NCI-H1417 (cell line): ENCODE measurements at places on chromosomes 1 and 21.
A peak's percentile ranks its signal among the peaks of the same experiment; 100 is the strongest.

DNA sequence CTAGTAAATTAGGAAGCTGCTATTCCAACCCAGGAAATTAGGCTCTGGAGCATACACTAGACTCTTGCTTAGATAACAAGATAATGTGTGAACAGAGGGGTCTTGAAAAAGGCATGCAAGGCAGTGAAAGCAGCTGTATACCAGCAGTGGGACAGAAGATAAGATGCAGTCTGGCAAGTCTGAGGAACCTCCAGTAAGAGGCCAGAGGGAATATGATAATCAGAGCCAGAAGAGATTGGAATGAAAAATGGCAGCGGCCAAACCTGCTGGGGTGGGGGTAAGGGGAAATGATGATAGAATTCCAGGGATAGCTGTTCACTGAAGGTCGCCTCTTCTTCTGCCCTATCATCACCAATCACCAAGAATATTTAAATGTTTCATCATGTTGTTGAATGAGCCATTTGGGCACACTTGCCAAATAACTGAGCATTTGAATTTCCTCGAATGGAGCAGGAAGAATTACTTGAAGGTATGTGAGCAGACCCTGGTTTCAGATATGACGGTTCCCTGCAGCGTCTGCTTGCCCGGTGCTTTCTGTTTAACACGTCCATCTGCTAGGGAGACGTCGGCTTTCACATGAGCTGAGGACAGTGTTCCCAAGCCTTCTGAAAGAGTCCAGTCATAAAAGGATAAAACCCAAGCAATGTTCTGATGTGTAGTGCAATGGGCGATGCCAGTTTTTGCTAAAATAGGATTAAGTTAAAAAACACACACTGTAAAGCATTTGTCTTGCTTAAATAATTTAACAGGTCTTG is 173.3 kb downstream of the RWDD3 start:
- no peak for DNase-seq

GRCh38 chr1:1373815-1374588 is 1.0 kb downstream of the AURKAIP1 start:
- DNase-seq = no peak

DNA sequence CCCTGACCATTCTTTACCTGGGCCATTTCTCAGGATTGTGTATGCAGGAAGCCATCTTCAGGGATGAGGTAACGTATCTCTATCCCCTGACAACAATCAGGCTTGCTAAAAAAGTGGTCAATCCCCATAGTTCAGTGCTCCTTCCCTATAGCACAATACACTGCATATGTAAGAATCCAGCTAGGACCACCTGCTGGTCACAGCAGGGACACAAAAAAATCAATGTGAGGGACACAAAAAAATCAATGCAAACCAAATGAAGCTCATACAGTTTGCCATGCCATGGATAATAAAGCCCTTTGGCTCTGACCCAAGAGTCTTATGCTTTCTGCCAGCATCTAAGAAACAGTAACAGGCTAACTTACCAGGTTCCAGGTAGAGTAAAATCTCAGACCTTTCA is 16.3 kb downstream of the ACBD6 start:
- peak; percentile 69 for DNase-seq

DNA sequence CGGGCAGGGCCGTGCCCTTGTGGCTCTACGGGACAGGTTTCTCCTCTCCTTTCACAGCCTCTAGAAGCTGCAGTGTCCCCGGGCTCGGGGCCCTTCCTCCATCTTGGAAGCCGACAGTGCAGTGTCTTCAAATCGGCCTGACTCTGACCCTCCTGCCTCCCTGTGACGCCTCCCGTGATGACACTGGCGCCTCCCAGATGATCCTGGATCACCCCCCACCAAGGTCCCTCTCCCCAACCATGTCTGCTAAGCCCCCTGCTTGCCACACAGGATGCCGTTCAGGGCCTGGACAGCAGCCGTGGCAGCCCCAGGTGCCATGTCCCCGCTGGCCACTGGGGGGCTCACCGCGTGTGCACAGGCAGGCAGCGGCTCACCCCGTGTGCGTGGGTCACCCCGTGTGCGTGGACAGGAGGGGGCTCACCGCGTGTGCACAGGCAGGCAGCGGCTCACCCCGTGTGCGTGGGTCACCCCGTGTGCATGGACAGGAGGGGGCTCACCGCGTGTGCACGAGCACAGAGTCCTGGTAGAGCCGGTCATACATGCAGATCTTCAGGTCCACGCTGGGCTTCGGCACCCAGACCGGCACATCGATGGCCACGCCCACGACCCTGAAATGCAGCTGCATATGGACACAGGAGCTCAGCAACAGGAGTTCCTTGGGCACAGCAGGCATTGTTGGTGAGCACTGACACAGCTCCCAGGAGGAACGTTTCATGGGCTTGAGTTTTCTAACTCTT is 24.9 kb upstream of the TMEM52 start:
- DNase-seq = peak; percentile 55

DNA sequence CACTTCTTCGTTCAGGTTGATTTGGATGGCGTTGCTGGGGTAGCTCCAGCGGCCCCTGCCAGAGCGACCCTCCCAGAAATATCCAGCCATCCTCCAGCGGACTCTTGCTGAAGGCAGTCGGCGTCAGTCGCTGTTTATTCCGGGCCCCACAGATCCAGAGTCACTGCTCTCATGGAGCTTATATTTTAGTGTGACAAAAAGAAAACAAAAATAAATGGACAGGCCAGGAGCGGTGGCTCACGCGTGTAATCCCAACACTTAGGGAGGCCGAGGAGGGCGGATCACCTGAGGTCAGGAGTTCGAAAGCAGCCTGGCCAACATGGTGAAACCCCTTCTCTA is 791 bp upstream of the CFAP298 start:
- no peak for DNase-seq
